Left colon (tissue), 2 donors: ENCODE measurements at places on chromosomes 3 and 15. TPM values are rescaled to one million over a fixed set of nuclear protein-coding genes. Genes with fewer than 3 reads are reported as not detected.

GMNC gene
- total RNA-seq: not detected

ANKRD63 gene
- total RNA-seq: not detected

PIF1 gene
- 6.0 TPM for total RNA-seq

PCNP gene
- total RNA-seq: 87.2 TPM

BHLHE40 gene
- total RNA-seq: 40.8 TPM

CDHR4 gene
- 0.20 TPM for total RNA-seq

GPR87 gene
- total RNA-seq: not detected

PLA2G4E gene
- total RNA-seq: not detected

SLC22A14 gene
- not detected for total RNA-seq

COL6A5 gene
- 0.08 TPM for total RNA-seq

C3orf20 gene
- 0.21 TPM for total RNA-seq

SEMA4B gene
- 165 TPM for total RNA-seq

MCTP2 gene
- 103 TPM for total RNA-seq

TFRC gene
- total RNA-seq: 416 TPM

DNA sequence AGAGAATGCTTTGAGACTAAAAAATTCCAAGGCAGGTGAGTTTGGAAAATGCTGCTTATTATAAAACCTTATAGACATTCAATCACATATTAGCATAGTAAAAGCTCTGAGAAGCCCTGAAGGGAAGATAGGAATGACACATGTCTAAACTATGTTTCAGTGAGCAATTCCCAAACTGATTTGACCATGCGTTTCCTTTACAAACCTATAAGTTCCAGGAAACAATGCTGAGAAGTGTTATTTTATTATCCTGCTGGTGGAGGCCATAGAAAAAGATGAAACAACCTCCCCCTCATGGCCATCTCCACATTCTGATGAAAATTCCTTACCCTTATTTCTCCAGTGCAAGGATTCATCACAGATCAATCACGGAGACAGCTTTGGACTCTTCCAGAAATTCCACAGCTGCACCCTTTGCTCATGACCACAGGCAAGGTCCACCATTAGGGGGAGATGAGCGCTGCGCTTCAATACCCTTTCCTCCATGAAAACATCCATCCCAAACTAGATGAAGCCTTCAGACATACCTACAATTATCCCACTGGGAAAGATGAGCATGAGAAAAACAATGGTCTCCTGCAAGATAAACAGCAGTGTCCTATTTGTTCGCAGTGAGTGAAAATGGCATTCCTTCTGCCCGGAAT is 372.1 kb downstream of the MAGI1 start:
- no peak for DNase-seq

- no peak for DNase-seq
These were observed 3.2 kb downstream of the SEMA7A start for GRCh38 chr15:74430510-74430951.

- DNase-seq: no peak
These were observed 836 bp upstream of the AKAP13 start for GRCh38 chr15:85379403-85380131.

- no peak for DNase-seq
These were observed 349.2 kb downstream of the NAALADL2 start for GRCh38 chr3:175208326-175208725.

DNA sequence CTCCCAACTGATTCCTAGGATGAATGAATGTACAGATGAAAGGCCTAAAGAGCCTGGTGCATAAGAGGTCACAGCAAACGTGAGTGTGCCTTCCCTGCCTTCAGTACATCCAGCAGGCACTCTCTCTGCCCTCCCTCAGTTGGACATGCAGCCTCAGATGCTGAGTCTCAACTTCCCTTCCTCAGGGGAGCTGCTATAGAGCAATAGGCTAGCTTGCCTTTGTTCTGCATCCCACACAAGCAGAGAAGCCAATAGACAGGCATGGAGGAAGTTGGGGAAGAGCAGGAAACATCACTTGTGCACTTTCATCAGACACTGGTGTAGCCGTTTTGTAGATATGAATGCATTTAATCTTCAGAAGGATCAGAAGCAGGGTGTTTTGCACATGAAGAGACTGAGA is 147.5 kb upstream of the THBS1 start:
- DNase-seq: no peak

- DNase-seq: peak; percentile 81
These were observed 24.3 kb upstream of the FLNB start for GRCh38 chr3:57983734-57984518.

GRCh38 chr15:65789759-65790425 is 2.2 kb downstream of the DENND4A start:
- no peak for DNase-seq

DNA sequence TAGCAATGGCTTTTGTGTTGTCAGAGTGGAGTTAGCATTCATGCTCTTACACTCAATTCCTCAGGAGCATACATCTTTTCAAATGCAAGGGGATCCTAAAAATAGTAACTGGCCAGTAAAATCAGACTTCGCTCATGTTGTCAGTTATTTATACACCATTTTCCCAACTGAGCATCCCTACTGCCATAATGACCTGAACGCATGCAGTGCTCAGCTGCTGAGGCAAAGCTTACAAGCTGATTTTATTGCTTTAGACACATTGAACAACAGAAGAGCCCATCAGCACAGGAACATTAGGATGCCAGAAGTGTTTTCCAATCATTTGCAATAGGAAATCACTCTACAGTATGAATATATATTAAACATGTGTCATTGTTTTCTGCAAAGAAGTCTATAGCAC is 689.7 kb upstream of the BCHE start:
- DNase-seq: no peak

DNA sequence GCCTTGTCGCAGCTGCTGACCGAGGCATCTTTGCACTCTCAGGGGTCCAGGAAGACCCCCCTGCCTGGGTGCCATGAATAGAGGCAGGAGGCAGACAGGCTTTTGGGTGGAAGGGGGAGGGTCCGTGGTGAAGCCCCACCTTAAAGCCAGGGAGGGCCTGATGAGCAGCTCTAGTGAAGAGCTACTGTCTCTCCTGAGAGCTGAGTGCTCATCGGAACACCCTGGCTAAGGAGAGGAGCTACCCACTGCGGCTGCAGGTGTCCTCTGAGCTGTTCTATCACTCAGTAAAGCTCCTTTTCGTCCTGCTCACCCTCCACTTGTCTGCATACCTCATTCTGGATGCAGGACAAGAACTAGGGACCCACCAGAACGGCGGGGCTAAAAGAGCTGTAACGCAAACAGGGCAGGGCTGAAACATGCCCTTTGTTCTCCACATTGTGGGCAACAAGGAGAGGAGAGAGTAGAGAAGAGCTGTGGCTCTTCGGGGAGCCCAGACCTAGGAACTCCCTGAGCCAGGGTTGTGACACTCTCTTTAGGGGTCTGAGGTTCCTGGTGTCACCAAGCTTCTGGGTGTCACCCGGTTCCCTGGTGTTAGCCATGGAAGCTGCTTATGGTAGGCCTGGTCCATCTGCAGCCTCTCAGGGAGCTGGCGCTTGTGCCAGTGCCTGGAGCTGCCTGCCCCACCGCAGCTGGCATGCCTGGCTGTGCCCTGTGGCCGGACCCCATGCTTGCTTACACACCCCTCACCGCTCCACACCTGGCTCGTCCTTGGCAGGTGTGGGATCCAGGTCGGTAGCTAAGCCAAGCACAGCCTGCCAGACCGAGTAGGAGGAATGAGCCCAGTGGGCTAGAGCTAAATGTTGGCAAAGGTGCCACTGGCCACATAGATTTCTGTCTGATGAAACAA is 26.2 kb upstream of the TFG start:
- DNase-seq: no peak

- peak; percentile 63 for DNase-seq
These were observed 68.1 kb downstream of the SLC6A1 start for GRCh38 chr3:11060500-11061251.

DNA sequence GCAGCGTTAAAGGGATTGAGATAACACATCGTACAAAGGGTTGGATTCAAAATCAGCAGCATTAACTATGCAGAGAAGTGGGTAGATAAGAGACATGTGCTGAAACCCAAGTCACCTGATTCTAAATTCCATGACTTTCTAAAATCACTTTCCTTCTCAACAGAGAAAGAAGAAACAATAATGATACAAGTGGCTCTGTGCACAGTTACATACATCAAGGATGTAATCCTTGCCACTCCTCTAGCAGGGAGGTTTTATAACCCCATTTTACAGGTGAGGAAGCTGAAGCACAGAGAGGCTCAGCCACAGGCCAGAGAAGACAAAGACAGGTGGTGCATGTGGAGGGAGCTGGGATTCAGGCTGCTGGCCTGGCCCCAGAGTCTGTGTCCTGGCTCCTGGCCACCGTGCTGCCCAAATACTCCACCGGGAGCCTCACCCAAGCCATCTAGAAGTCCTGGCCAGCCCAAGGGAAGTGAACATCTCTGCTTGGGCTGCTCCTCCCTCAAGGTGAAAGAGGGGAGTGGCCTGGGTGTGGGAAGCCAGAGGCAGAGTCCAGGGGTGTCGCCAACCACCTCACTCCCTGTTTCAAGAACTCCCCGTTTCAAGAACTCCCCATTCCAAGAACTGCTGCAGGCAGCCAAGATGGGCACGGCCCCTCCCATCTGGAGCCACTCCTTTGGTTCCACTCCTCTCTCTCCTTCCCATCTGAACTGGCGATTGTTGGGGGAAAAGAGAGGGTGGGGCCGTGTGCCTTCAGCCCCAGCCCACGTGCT is 147.1 kb downstream of the NUP210 start:
- DNase-seq: no peak

DNA sequence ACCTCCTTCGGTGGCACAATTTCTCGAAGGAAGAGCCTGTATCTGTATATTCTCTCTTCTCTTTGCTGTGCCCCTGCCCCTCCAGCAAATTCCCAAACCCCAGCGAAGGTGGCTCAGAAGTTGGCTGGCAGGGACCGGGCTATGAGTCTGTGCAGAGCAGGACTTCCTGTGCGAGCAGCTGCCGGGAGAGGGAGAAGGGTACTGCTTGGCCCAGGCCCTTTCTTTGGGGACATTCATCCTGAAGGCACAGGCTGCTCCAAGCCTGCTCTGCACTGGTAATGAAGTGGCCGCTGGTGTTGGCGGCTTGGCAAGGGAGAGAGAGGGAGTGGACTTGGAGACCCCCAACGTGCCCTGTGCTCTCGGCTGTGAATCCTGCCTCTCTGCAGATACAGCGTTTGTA is 1.5 kb downstream of the SLC6A11 start:
- DNase-seq: no peak

GRCh38 chr15:96692826-96693225 is 362.3 kb downstream of the NR2F2 start:
- DNase-seq: no peak

- no peak for DNase-seq
These were observed 265.2 kb upstream of the UBE2E1 start for GRCh38 chr3:23540600-23540999.

DNA sequence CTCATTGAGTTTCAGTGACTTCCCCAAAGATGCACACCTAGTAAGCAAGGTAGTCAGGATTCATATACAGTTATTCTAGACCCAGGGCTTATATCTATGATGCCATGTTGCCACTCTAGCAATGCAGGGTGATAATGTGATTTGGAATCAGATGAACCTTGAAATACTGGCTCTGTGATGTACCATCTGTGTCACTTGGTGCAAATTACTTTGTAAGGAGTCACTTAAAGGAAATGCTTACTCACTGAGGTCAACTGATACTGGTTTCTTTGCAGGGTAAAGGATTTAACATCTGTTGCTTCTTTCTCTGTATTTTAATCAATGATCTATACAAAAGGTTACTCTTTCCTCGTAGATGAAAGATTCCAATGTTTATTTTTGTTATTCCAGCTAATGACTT is 10.8 kb downstream of the ASB14 start:
- no peak for DNase-seq

DNA sequence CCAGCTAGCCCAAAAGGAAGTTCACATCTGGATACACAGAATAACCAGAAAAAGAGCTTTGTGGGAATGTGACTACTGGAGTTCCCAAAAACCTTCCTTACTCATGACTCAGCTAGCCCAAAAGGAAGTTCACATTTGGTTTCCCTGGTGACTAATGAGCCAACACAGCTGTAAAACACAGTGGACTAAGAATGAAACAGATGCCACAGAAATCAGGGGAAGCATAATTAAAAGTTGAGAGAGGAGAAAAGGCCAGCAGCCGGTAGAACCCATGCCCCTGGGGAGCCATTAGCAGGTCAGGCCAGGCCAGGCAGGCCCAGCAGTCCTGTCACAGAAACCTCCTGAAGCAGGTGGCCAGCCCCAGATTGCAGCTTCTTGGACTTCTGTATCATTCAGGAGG is 130.3 kb downstream of the GHSR start:
- DNase-seq: peak; percentile 20

- peak; percentile 57 for DNase-seq
These were observed 11.9 kb downstream of the RASA2 start for GRCh38 chr3:141498598-141499223.

DNA sequence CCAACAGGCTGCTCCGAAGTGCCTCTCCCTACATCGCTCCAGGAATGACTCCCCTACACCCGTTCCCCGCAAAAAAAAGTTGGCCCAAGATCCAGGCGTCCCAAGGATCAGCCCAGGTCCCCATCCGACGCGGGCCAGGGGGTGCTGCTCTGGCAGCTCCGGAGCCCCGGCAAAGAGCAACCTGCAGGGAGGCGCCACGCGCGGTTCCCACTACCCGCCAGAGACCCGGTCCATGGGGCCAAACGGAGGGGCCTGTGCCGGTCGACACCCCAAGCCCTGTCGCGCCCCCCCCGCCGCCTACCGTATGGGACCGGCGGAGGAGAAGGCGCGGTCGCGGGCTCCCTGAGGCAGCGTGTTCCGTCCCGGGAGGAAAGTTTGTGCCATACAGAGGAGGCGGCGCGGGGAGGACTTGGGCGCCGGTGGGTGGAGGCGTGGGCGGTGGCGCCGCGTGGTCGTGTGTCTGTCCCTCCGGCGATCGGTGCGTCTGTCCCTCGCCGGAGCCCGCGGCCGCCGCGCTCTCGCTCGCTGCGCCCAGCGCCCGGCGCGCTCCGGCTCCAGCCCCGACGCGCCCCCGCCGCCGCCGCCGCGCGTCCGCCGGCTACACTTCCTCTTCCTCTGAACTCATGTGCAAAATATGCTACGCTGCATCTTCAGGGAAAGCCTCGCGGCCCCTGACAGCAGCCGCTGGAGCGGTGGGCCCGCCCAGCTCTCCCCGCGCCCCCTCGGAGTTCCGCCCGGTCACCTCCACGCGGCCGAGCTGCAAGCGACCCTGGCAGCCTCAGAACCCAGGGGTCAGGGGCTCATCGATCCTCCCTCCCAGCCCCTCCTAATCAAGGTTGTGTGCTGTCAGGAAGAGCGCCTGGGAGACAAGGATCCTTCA is at the start of gene RFTN1:
TSS of gene RFTN1 (minus strand) at position 559 of the 880 bp plus-strand sequence. CDS start 19,830 bp downstream, outside the sequence.
- no peak for DNase-seq

GRCh38 chr15:55289011-55289745 is 435 bp downstream of the RAB27A start:
- DNase-seq: peak; percentile 36

- no peak for DNase-seq
These were observed 8.1 kb downstream of the INSYN1 start for GRCh38 chr15:73745073-73745472.

GRCh38 chr15:64845183-64845611 is 3.5 kb downstream of the PLEKHO2 start:
- DNase-seq: no peak

DNA sequence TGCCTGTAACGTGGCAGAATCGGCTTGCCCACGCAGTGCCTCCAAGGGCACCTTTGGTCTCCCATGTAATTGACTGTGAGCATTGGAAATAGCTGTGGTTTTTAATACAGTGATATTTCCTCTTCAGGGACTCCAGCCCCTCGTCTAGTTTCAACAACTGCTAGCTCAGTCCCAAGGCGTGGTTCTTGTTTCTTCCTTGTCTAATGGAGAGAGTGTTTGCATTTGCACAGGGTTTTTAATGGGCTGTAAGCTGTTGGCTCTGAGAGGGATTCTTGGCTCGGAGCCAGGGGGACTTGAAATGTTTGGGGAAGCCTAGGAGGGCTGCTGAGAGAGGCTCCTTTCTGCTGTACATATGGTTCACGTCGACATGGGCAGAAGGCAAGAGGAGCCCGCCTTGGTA is 86.2 kb downstream of the THSD4 start:
- DNase-seq: peak; percentile 28

GRCh38 chr15:33026614-33027013 is 167.9 kb downstream of the FMN1 start:
- no peak for DNase-seq
